Stimulated activated CD8-positive, alpha-beta memory T cell treated with anti-CD3 and anti-CD28 coated beads, Interleukin-4, amount 100 ng/mL, for 48 hours (primary cell): ENCODE measurements at places on chromosomes 16 and 17.

- no peak for DNase-seq
Measured at GRCh38 chr16:11159282-11159681, 96.7 kb downstream of the SOCS1 start.

- no peak for DNase-seq
Measured at GRCh38 chr17:57724026-57724728, 20.9 kb downstream of the CCDC182 start.

- DNase-seq, result no peak
Measured at GRCh38 chr16:17339764-17340541, 130.8 kb downstream of the XYLT1 start.

GRCh38 chr17:74960570-74961342 lies 11.8 kb downstream of the HID1 start:
- peak; percentile 69 for DNase-seq

GRCh38 chr16:8075271-8075670 lies 515.0 kb downstream of the TMEM114 start:
- no peak for DNase-seq

- peak; percentile 86 for DNase-seq
Measured at GRCh38 chr17:28552176-28552999, at the start of gene UNC119. TSS of gene UNC119 (minus strand) at chr17:28552624. CDS start at chr17:28552557, 67 bp downstream.

DNA sequence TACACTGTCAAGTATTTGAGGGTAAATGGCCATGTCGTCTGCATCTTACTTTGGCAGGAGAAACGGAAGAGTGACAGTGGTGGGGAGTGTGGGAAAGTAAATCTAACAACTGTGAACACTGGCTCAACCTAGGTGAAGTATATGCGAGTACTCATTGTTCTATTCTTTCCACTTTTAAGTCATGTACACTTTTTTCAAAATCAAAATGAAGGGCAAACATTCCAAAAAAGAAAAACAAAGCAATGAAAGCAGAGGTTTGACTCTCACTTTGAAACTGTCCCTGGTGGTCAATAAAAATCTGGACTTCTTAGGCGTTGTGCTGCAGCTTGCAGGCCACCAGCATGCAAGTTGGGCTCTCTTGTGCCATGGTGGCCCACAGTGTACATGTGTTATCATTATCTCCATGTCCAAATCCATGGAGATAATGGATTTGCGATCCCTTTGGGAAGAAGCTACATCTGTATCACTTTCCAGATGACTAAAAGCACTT lies 32.7 kb downstream of the STAT5B start:
- DNase-seq, result no peak

DNA sequence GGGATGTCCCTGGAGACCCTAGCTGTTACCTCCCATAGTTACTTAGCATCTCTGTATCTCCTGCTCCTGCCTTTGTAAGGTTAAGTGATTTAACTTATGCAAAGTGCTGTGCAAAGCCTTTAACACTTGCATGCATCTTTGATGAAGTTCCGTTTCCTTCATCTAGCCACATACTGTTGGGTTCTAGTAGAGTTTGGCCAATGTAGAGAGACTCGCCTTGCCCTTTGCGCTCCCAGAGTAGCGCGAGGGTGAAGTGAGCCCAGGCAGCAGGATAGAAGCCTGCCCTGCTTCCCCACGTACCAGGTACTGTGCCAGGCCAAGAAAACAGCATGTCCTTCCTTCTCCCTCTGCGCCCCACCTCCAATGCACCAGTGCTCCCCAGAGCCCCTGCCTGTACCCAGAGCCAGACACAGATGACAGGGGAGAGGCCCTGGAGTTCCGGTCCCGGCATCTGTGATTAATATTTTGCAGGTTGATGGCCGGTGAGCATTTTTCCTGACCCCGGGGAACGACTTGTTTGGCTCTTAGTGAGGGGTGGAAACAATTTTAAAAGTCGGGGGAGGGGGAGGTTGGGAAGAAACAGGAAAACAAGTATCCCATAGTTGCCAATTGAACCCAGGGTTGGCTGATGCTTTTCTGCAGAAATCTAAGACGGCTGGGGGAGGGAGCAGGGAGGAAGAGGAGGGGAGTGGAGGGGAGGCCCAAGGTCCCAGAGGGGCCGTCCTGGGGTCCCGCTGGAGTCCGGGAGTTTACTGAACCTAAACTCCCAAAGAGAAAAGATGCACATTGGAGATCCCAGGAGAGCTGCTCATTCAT lies 13.1 kb upstream of the CDC42EP4 start:
- DNase-seq, result no peak

DNA sequence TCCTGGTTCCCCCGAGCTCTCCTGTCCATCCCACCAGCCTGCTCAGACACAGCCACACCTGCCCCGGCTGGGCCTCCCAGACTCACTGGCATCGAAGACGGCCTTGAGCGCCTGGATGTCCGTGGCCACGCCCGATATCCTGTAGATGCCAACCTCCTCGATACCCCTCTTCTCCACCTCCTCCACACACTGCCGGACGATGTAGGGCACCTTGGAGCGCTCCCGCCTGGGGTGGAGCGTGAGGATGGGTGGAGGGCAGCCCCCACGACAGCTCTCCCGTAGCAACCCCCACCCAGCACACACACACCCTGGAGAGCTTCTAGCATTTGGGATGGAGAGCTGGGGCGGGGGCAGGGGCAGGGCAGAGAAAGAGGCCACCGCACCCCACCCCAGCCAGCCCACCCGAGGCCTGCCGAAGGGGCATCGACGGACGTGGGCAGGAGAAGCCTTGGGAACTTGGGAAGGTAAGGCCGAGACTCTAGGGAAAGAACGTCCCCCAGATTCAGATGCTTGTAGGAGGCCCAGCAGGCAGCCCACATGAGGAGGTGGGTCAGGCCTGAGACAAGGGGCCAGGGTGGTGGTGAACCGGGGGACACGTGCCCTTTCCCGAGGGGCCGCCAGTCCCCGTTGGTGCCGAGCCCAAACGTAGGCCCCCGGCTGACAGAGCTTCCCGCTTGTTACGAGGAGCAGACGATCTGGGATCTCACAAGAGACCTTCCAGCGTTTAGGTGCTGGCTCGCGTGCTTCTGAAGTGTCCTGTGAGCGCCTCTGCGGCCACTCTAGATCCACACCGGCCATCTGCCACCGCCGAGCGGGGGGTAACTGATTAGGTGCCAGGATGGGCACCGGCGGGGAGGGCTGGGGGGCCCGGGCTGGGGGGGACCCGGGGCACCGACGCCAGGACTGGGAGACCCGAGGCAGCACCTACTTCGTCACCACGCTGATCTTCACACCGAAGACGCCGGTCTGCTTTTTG lies 15.1 kb downstream of the TIMM22 start:
- no peak for DNase-seq

DNA sequence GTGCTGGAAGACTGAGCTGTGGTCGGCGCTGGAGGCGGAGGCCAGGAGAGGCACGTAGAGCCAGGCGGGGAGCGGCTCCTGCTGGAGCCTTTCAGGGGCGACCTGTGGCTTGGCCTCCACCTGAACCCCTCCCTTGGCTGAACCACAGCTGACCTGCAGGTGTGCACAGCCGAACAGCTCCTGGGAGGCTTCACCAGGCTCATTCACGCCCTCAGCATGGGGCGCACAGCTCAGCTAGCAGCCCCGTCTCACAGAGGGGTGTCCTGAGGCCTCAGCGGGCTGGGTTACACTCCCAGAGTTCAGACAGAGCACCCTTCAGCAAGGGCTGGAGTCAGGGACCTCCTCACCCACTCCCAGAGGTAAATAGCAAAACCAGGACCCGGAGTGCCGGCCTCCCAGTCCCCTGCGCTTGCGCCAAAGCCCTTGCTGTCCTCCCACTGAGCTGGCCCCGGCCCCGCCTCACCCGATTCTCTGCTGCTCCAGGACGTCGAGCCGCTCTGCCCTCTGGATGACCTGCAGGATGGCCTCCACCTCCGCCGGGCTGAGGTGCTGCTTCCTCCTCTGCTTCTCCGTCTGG lies 31.7 kb downstream of the RPH3AL start:
- DNase-seq, result no peak

GRCh38 chr17:21160401-21160800 lies 33.6 kb downstream of the DHRS7B start:
- no peak for DNase-seq

- no peak for DNase-seq
Measured at GRCh38 chr17:39999067-39999466, 16.2 kb upstream of the CSF3 start.

GRCh38 chr16:63617990-63618763 lies 1503.7 kb downstream of the CDH11 start:
- no peak for DNase-seq

DNA sequence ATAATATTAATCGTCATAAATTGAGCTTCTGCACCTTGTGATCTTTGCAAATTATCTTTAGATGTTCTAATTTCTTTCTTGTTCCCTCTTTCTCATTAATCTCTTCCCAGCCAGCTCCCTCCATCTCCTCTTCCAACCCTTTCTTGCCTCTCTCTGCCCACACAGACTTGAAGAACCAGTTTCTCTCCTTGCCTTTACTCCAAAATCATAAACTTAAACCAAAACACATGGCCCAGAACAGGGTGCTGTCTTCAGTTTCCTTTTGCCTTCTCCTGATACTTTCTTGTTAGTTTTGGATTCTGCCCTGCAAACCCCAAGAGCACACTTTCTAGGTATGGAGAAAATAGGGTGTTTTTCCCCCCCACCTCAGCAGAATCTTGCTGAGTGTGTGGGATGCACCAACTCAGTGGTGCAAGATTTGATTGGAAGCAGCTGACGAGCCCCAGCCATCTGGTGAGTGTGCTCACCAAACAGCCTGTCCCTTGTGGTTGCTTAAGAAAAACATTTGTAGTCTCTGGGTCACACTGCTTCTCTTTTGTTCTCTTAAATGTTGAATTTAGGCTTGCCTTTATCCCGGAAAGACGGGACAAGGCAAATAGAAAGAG lies 175.8 kb upstream of the MAF start:
- no peak for DNase-seq

- no peak for DNase-seq
Measured at GRCh38 chr17:81328978-81329926, 34.1 kb upstream of the SLC38A10 start.

GRCh38 chr16:11312718-11313492 lies 31.8 kb upstream of the PRM1 start:
- no peak for DNase-seq

DNA sequence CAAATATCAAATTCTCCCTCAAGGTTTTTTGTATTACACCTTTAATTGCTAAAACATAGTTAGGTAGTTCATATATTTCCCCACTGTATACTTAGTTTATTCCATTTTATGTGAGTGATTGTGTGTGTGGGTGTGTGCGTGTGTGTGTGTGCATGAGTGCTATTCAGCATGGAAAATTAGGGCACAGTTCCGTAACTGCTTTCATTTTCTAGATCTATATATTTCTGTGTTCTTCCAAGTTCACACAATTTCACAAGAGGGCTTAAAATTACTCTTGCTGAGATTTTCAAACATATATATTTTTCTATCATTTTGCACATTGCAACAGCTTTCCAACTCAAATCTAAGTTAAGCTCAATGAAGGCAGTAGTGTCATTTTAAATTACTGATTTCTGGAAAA lies 782.9 kb upstream of the SOX9 start:
- no peak for DNase-seq

- no peak for DNase-seq
Measured at GRCh38 chr16:65737831-65738230, 616.0 kb upstream of the CDH11 start.

DNA sequence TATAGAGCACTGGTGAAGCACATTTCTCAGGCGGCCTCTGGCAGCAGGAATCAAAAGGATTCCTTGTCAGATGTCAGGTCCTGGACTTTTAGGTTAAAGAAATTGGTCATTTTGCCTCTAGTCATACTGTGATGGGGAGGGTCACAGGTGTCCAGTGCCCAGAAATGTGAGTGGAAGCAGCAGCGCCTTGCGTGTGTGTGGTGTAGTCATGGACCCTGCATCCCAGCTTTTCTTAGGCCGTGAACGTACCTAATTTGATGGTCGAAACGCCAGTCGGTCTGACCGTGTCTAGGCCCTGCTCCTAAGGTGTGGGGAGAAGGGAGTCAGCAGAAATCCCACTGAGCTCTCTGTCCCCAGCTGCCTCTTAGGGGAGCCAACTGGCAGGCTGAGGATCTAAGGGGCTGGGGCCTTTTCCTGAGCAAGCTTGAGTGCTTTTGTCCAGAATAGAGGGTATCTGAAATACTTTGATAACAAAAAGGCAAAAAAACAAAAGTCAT lies 32.0 kb downstream of the POLR3E start:
- DNase-seq, result peak; percentile 18

DNA sequence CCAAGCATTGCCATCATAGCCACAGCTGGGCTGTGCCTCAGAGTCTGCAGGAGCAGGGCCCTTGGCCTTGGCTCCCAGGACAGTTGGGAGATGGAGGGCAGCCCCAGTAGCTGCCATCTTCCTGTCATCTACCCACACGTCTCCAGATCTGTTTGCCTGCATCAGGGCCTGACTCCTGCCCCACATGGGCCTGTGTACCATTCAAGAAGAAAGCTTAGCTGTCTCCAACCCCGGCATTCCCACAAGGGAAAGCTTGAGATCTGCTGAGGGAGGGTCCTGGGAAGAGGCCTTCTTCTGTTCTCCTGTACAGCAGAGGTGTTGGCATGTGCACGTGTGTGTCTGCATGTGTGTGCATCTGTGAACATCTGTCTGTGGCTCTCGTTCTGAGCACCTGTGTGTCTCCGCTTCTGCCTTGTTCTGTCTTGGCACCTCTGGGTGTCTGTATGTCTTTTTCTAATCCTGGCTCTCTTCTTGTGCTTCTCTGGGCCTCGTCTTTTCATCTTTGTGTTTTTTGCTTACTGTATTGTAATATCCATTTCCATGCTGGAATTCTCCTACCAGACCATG lies 122.2 kb downstream of the MRM1 start:
- no peak for DNase-seq

DNA sequence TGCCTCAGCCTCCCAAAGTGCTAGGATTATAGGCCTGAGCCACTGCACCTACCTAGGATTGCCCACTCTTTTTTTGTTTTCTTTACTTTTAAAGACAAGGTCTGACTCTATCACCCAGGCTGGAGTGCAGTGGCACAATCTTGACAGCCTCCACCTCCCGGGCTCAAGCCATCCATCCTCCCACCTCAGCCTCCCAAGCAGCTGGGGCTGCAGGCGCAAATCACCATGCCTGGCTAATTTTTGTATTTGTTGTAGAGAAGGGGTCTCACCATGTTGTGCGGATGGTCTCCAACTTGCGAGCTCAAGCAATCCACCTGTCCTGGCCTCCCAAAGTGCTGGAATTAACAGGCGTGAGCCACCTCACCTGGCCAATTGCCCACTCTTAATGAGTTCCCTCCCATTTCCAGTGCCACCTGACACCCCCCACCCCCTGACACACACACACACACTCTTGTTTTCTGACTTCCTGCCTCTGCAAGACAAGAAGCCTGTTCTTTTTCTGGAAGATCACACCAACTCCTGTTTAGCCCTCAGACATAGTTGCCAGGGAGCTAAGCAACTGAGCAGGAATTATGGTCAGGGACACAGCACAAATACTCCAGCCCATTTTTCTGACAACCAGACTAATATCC lies 2.6 kb downstream of the OVCA2 start:
- no peak for DNase-seq

DNA sequence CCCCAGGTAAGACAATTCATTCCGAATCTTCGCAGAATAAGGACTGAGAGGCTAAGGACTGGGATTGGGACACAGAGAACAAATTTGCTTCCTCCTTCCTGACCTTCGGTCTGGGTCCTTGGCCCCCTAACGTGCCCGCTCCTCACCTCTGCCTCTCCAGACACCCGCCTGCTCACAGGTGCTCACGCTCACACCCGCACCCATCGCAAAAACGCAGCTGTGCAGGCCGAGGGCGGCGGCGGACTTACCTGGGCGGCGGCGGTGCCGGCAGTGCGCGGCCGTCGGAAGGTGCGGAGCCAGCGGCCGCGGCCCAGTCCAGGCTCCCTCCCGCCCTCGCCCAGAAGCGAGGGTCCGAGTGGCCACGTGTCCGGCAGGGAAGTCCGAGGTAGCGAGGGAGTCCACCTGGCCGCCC lies 7.1 kb upstream of the HOXB9 start:
- no peak for DNase-seq

- DNase-seq, result peak; percentile 65
Measured at GRCh38 chr17:7029659-7030058, 6.2 kb upstream of the SLC16A13 start.
